ENCODE measurements at places on chromosomes 3 and 15.

DNA sequence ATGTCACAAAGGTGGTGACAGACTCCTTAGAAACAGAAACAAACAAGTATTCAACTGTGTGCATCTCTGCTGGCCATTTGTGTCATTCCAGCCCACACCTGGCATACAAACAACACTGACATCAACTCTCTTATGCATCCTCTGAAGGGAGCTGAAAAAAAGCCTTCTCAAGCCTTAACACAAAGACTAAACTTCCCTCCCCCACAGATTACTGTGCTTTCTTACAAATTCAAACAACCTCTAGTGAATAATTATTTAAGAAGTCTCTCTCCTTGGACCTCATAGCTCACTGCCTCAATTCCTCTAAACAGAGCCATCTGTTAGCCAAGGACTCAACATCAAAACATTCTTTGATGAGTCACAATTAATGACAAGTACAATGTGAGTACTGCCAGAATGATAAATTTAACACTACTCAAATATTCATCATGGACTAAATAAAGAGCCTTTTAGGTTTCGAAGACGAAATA lies 132.1 kb downstream of the WDR76 start:
- DNase-seq: no peak

GRCh38 chr3:13098192-13098988 lies 25.2 kb upstream of the IQSEC1 start:
- DNase-seq: no peak

- no peak for DNase-seq
Observed at GRCh38 chr3:11651900-11652299, 8.2 kb upstream of the VGLL4 start.

- no peak for DNase-seq
Observed at GRCh38 chr3:78707609-78708008, 1060.2 kb downstream of the ROBO1 start.

DNA sequence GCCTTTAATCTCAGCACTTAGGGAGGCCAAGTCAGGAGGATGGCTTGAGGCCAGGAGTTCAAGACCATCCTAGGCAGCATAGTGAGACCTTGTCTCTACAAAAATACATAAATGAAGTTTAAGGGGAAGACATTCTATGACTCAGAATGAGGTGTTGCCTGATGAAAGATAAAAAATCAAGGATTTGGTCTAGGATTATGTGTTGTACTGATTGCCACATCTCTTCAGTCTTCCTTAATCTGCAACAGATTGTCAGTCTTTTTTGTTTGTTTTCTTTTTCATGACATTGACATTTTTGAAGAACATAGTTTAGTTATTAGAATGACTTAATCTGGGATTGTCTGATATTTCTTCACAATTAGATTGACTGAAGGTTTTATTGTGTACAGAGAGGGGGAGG lies 26.3 kb upstream of the DPPA4 start:
- DNase-seq: no peak

GRCh38 chr15:95635666-95636065 lies 694.8 kb upstream of the NR2F2 start:
- DNase-seq: no peak

GRCh38 chr3:49523756-49524747 lies 30.2 kb upstream of the BSN start:
- no peak for DNase-seq

- no peak for DNase-seq
Observed at GRCh38 chr3:73576999-73577461, 47.7 kb downstream of the PDZRN3 start.

DNA sequence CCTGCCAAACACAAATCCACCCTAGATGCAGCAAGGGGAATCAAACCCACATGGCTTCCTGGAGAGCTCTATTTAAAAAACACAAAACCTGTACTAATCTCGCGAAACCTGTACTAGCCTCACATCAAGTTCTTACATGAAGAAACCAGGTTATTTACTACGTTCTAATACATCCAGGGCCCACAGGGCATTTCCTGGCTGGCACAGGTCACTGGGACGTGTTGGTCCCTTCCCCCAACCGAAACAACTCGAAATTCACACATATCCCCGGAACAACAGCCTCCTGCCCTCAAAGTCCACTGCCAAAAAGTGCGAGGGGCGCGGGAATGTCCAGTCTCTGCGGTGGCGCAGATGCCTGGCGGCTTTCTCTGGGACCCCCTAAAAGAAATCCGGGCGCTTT lies 955 bp downstream of the CDCP1 start:
- DNase-seq: no peak

DNA sequence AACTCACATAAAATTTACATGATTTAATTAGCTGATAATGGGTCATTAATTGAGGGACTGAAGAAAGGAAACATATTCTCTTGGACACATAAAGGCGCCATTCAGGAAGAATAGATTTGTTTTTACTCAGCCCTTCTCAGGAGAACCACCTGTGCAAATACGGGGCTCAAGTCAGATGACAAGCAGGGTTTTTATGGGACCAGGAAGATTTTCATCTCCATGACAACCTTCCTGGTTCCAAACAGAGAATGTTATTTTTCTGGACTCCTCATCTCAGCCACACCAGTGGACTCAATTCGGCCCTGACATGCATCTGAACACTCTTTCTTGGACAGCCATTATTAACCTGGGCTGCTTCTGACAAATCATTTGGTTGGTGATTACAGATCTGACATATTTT lies 120.5 kb downstream of the PDZRN3 start:
- DNase-seq: no peak

GRCh38 chr15:68229386-68230156 lies at the start of gene CLN6:
Gene CLN6 (minus strand): TSS chr15:68229728. CDS start chr15:68229584, 144 bp downstream.
- DNase-seq: peak; percentile 53

- no peak for DNase-seq
Observed at GRCh38 chr3:153856932-153857331, 264.3 kb upstream of the ARHGEF26 start.

DNA sequence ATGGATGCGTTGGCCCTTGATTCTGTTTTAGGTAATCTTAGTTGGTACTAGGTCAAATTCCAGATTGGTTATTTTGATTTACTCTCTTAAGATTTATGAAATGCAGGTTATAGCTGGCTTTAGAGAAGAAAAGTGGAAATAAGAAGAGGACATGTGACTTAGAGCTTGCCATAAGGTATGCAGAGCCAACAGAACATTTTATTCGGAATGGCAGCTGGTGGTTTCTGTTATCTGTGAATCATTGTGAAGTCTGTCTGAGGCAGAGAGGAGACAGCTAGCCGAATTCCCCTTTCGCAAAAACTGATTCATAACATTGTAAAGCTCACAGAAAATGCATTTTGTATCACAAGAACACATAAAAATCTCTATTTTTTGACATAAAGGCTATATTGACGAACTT lies 82.1 kb downstream of the FILIP1L start:
- no peak for DNase-seq

GRCh38 chr3:194447161-194447560 lies 39.6 kb downstream of the ATP13A3 start:
- DNase-seq: no peak

DNA sequence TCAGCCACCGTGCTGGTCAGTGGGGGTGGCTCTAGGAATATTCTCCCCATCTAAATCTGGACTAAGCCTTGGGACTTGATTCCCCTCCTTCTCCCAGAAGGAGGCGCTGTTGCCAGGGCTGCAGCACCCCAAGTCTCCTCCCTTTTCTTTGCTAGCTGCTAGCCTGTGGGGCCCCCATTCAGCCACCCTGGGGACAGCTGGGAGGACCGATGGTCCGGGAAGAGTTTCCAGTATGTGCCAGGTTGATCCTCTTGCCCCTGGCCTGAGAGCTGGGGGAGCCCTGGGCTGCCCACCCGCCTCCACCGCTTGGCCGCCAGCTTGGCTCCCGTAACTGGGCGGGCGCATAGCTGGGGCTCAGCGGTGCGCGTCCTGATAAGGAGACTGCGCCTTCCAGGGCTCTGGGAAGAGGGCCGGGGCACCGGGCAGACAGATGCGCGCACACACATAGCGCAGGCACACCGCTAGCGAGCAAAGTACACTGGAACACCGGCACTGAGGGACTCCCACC lies 4.2 kb downstream of the SMAD6 start:
- DNase-seq: no peak

- DNase-seq: no peak
Observed at GRCh38 chr15:50318697-50319096, 36.3 kb downstream of the GABPB1 start.

- DNase-seq: no peak
Observed at GRCh38 chr3:170638988-170639387, 53.1 kb upstream of the SLC7A14 start.

DNA sequence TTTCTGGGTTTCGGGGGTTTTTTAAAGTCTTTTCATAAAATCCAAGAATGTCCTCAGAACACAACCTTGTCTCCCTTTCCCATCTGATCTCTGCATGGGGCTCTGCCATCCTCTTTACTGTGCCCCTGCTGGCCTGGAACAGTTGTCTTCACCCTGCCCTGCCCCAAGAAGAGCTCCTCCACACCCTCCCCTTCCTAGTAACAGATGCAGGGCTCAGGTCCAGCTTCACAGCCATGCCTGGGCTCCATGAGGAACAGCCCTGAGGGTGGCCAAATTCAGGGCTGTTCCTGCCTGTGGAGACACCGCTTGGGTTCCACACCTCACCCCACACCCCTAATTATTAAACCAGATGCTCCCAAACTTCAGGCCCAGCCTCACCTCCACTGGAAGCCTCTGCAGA lies 12.9 kb upstream of the ULK3 start:
- DNase-seq: no peak

GRCh38 chr3:8366219-8366810 lies 135.3 kb upstream of the LMCD1 start:
- DNase-seq: no peak

DNA sequence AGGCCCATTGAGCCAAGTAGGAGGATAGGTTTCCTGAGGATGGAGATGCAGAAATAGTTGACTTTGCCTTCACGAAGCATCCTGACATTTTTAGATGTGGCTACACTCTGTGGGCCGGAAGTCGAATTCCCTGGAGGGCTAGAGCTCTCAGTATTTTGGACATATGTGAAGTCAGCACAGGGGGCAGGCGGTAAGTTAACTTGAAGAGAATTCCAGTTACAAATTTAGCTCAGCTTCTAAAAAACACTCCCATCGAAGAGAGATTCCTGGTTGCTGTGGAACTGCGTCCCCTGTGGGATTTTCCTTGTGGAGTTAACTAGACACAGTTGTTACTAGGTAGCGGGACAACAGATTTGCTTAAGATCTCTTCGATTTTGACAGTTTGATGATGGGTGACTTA lies 161.9 kb upstream of the RGMA start:
- no peak for DNase-seq

DNA sequence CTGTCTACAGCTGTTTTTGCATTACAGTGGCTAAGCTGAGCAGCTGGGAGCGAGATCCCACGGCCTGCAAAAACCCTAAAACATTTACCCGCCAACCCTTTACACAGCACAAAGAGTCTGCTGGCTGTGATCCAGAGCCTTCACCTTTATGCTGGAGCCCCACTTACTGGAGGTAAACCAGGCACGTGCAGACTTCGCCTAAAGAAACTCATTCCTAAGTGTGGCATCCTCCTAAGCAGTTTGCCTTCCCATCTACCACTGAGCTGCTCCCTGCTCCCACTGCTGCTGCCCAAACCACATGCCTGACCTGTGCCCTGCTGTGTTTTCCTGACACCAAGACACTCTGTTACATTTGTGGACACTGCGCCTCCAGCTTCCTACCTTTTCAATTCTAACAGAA lies 53.0 kb downstream of the CHSY1 start:
- DNase-seq: no peak

GRCh38 chr3:42071904-42072812 lies 19.0 kb upstream of the TRAK1 start:
- no peak for DNase-seq

DNA sequence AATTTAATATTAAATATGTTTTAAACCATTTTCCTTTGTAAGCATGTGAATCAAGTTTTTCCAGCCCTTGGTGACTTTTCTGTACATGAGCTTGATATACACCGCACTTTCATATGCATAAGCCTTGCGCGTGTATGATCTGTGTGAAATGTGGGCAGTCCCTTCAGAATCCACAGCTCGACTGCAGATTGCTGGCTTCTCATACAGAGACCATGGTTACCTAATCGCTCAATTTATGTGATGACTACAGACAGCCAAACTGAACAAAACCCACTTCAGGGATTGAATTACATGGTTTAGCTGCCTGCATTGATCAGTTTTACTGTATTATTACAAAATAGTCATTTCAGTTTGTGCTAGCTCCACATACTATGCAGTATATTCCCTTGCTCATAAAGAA lies 212.3 kb upstream of the NECTIN3 start:
- no peak for DNase-seq

DNA sequence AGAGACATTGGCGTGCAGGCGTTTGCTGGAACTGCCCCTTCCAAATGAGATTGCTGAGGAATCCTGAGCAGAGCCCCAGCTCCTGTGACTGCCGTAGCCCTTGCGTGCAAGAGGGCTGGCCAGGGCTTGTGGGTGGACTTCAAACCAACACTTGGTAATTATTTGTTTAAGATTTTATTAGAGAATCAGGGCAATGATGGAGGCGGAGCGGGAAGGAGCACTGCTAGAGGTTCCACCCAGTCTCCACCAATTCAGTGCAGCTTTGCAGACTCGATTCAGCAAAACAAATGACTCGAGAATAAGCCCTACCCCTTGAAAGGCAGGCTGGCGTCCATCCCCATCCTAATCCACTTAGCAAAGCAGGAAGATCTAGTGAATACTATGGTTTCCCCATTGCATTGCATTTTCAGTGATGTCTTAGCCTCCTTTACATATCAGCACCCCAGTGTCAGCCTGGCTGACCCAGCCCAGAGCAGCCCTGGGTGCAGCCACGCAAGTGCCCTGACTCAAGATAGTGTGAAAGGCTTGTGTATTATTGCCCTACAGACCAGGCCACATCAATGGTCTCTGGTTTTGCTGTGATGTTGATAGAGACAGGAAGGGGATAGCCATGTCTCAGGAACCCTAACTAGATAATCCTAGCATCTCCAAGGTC lies 26.0 kb downstream of the GLDN start:
- no peak for DNase-seq

- DNase-seq: no peak
Observed at GRCh38 chr3:126732281-126733060, 28.4 kb downstream of the CHCHD6 start.

GRCh38 chr3:159082519-159082918 lies 280.7 kb downstream of the MFSD1 start:
- no peak for DNase-seq

GRCh38 chr15:37819191-37819590 lies 115.2 kb upstream of the TMCO5A start:
- no peak for DNase-seq

DNA sequence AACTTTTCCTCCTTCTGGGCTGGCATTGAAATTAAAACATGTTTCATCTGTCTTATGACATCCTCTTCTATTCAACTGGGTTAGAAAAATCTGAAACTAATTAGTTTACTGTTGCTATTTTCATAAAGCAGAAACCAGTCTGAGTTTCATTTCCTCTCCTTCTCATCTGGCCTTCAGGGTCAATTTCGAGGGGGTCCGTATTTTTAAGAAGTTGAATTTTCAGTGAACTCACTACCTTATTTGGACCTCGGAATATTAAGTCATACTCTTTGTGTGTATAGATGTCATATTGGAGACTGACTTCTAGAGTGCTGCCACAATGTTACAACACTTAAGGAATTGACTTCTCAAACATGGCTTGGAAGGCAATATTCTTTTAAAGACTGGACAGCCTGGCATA lies 485.9 kb downstream of the SQOR start:
- no peak for DNase-seq
